T-helper 17 cell (primary cell): ENCODE measurements at places on chromosomes 1 and 21.

GRCh38 chr1:237794071-237794470 is 96.7 kb downstream of the ZP4 start:
- DNase-seq, result no peak

- no peak for DNase-seq
These were observed 391 bp upstream of the CENPS start for GRCh38 chr1:10429868-10430215.

DNA sequence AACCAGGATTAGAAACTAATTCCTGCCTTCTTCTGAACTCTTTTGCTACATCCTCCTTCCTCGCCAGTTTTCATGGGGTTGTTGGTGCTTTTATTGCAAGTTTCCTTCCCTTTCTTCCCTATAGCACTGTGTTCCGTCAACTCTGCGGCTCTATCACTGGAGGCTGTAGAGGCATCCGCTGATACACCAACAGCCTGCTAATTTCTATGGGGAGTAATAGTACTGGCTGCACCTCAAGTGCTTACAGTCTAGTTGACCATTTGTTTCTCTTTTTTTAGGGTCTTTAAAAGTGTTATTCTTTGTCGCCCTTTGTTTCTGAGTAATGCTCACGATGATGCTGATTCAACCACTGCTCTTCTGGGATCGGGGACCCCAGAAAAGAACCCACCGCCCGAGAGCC is 746 bp downstream of the MIS18A start:
- no peak for DNase-seq

- no peak for DNase-seq
These were observed 77.4 kb downstream of the NDUFS5 start for GRCh38 chr1:39103328-39104157.

DNA sequence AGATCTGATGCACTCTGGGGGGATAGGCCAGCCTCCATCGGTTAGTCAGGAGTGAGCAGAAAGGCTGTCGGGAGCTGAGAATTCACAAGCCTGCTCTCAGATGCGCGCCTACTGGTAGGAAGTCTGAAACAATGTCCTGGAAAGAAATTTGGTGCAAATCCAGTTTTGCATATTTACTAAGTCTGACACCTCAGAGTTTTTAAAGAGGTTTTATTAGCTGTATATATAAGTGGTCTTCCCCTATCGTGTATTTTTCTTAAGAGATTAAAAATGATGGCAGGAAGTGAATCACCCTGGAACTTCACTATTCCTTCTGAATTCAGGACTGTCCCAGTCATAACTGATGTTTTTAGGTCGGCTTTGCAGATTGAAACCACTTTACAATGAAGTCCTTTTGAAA is 99.8 kb upstream of the C1orf105 start:
- no peak for DNase-seq

DNA sequence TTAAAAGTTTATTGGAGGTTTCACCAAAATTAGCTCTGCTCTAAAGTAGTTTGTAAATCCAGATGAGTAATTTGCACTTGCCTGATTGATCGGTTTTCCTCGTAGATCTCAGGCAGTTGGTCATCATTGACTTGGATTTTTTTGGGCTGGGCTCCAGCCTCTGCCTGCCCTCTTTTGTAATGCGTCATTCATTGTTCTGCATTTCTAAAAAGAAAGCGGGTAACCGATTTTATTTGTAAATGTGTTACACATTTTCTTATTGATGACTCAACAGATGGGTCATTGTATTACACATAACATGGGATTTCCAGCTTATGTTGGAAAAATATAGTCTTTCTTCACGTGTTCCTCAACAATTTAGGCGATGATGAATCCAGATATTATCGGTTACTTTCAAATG is 5.5 kb downstream of the ETS2 start:
- no peak for DNase-seq

DNA sequence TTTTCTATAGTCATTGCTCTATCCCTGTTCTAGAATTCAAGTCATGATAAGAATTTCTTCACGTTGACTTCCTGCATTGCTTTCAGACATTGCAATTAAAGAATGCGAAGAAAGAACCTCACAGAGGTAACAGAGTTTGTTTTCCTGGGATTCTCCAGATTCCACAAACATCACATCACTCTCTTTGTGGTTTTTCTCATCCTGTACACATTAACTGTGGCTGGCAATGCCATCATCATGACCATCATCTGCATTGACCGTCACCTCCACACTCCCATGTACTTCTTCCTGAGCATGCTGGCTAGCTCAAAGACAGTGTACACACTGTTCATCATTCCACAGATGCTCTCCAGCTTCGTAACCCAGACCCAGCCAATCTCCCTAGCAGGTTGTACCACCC is 10.6 kb downstream of the APCS start:
- no peak for DNase-seq

DNA sequence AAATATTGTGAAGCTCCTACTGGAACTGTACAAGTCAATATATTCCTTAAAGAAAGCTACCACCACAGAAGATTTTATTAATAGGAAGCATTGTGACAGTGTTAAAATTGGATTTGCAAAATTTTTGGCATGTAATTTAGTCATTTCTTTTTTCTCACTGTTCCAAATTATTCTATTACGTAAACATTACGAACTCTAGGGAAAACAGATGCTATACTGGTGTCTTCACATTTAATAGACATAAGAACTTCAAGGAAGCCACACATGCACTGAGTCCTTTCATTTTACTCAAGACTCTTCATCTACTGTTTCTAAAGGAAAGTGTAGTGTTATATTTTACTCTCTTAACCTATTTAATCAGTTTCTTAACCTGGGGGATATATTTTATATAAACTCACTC is 135.4 kb downstream of the HMCN1 start:
- DNase-seq, result no peak

DNA sequence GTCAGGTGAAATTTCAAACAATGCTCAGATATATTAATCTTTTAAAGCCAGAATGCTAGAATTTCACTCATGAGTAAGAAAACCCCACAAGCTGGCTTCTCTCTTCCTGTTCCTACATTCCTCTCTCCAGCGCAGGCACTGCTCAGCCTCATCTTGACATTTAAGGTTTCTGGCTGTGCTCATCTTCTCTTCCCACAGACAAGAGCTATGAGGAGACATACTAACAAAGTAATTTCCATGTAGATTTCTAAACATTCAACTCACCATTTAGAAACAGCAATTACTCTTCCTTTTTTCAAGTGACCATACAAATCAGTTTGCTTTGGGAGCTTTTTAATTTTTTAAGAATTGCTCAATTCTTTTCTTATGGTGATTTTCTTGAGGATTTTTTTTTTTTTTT is 7.8 kb upstream of the LRRC8D start:
- no peak for DNase-seq

GRCh38 chr1:33986390-33987095 is 122.7 kb downstream of the HMGB4 start:
- no peak for DNase-seq

- no peak for DNase-seq
These were observed 49.6 kb upstream of the ATP1A1 start for GRCh38 chr1:116323491-116323890.

DNA sequence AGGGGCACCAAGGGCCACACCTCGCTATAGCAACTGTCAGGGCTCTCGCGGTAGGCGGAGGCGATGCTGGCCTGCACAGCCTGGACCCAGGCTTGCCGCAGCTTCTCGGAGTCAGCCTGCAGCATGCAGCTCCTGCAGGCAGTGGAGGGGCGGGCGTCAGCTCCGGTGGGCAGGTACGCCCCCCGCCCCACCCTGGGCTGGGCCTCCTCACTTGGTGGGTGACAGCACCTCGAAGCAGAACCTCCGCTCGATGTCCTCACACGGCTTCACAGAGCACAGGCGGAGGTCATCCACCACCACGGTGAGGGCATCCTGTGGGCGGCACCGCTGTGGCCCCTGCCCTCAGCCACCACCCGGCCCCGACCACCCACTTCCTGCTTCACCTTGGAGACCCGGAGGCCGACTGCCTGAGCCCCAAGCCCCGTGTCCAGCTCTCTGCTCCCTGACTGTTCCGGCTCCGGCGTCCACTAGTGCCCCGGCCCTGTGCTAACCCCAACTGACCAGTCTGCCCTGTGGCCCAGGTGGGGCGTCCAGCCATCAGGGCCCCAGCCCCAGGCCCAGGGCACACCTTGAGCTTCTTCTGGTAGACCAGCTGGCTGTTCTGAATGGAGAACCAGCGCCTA is 9.8 kb downstream of the ACAP3 start:
- no peak for DNase-seq

GRCh38 chr1:17520473-17521319 is 18.8 kb upstream of the ARHGEF10L start:
- no peak for DNase-seq

GRCh38 chr1:236893626-236894545 is 98.8 kb downstream of the MTR start:
- no peak for DNase-seq

- DNase-seq, result no peak
These were observed 94.7 kb upstream of the ACTRT2 start for GRCh38 chr1:2926447-2927055.

DNA sequence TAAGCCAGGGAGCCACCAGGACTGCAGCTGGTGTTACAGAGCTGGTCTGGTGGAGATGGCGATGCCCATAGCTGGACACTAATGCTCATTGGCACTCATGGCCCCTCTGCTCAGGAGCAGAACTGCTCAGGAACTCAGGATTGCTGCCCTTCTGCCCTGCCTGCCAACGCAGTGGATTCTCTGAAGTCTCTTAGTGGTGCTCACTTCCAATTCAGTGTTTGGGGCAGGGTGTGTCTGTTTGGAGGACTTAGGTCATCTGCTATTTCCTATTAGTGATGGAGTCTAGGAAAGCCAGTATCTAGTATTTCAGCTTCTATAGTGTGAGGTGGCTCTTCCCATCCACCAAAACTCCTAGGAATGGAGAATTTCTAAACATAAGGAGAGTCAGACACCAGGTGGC is 29.1 kb downstream of the S100A10 start:
- DNase-seq, result no peak

GRCh38 chr21:31760931-31761330 is 29.0 kb upstream of the SCAF4 start:
- no peak for DNase-seq

GRCh38 chr1:212231372-212231771 is 53.8 kb upstream of the PPP2R5A start:
- DNase-seq, result no peak

DNA sequence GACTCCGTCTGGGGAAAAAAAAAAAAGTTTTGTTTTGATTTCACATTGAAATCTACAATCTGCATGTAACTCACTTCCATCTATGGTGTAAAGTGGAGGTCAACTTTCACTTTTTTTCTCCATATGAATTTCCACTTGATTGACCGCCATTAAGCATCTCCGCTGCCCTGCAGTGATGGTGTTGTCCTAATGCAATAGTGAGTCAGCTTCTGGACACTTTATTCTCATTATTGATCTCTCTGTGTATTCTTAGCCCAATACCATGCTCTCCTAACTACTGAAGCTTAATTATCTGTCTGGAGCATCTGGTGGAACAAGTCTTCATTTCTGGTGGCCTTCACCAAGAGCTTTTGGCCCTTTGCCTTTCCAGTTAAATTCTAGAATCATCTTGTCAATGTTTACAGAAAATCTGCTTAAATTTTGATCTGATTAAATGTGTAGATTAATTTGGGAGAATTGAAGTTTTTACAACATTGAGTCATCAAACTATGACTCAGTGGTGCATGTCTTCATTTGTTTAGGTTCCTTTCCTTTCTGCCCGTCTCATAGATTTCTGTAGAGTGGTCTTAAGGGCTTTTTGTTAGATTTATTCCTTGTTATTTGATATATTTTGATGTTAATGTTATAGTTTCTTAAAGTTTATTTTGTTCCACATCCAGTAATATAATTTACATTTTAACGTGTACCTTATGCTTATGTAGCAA is 181.5 kb downstream of the PRDM2 start:
- no peak for DNase-seq

GRCh38 chr1:41366455-41367287 is 5.4 kb downstream of the FOXO6 start:
- no peak for DNase-seq

DNA sequence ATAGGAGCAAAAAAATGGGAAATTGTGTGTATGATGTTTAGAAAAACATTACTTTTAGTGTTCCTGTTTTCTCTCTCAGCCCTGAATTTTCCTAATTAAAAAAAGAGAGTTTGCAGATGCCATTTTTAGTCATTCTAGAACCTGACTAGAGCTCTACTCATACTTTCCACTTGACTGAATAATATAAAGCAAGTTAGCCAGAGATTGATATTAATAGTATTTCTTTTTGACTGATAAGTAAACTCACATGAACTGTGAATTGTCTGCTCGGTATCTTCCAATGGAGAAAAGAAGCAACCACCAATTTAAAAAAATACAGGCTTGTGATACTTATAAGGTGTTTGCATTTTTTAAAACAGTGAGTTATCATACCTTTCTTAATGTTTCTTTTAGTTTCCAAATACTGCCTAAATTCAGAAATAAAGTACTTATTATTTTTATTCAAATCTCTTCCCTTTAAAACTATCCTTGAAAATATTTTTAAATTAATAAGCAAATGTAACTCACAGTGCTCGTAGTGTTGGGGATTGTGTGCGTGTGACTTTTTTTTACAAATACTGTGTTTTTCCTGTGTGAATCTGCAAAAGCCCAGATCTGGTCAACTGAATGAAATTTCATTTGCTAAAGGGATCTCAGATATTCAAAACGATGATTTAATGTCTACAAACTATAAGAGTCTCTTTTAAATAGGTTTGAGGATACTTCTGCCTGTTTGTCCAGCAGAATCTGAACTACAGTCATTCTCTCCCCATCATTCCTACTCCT is 9.8 kb downstream of the RAP1A start:
- DNase-seq, result no peak

DNA sequence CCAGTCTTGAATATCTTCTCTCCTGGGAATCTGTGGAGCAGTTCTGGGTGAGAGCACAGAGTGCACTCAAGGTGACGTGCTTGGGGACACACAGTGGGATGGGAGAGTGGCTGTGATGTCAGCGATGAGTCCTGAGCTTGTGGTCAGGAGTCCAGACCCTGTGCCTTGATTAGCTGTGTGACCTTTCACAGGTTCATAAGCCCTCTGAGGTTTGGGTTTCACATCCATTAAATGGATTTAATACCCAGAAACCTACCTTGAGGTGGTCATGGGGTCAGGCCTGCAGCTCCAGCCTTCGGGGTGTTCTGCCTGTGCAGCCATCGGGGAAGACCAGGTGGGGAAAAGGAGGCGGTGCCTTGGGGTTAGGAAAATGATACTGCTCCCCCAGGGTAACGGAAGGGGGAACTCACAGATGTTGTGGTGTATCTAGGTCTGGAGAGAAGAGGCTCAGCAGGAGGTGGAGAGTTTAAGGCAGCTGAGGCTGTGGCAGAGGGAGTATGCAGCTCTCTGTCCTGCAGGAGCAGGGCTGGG is 38.5 kb upstream of the ETV3 start:
- DNase-seq, result no peak

DNA sequence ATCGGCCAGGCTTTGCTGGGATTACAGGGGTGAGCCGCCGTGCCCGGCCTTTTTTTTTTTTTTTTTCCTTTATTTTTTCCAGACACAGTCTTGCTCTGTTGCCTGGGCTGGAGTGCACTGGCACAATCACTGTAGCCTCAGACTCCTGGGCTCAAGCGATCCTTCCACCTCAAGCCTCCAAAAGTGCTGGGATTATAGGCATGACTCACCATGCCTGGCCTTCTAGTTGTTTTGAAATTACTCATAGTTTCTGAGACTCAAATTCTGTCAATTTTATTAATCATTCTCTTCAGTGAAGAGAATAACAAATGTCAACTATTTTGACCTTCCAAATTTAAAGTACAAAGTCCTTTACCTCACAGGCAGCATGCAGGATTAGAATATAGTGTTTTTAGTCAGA is 374.5 kb downstream of the PLA2G4A start:
- no peak for DNase-seq
